ENCODE measurements at places on chromosomes 4 and X. TPM values are rescaled to one million over a fixed set of nuclear protein-coding genes. Genes with fewer than 3 reads are reported as not detected.

FAM114A1 gene
- total RNA-seq, result 49.9 TPM

AVPR2 gene
- 4.1 TPM for total RNA-seq

CHRDL1 gene
- 7.2 TPM for total RNA-seq

PNMA3 gene
- 12.5 TPM for total RNA-seq

MAGEA4 gene
- not detected for total RNA-seq
